ENCODE measurements at places on chromosomes 7 and 10.

DNA sequence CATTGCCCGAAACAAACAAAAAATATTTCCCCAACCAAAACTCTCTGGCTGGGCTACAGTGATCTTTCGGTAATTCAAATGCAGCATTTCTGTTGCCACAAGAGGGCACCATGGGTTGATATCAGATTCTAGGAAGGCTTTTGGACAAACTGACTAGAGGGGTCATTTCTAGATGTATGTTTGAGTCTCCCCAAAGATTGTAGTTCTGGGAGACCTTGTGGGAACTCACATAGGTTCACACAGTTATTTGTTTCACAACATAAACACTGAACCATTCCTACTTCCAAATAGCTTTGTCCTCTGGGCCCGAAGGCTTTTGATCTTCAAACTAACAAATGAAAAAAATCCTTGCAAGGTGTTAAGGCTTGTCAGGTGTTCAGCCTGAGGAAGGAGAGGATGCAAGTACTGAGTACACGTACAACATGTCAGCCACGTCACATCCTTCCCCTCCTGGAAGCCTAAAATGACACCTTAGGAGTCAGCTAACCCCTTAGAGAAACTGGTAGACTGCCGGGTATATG lies 37.0 kb upstream of the IL15RA start:
- peak; percentile 75 for DNase-seq

GRCh38 chr10:4141471-4141870 lies 356.5 kb upstream of the KLF6 start:
- DNase-seq: no peak

DNA sequence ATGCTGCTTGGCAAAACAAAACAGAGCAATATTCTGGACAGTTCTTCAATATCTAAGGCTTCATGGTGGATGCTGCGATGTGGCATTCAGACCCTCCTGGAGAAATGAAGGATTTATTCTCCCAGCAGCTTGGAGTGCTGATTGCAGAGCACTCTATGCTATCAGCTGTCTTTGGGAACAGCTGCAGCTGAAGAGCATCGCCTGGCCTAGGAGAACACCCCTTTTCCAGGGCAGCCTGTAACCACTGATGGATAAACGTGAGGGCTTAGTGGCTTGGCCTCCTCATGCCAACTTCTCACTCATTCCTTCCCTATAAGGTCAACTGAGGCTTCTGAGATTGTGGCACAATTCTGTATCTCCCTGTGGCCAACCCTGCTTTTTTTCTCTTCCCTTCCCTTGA lies 638.1 kb upstream of the CNTNAP2 start:
- DNase-seq: no peak

DNA sequence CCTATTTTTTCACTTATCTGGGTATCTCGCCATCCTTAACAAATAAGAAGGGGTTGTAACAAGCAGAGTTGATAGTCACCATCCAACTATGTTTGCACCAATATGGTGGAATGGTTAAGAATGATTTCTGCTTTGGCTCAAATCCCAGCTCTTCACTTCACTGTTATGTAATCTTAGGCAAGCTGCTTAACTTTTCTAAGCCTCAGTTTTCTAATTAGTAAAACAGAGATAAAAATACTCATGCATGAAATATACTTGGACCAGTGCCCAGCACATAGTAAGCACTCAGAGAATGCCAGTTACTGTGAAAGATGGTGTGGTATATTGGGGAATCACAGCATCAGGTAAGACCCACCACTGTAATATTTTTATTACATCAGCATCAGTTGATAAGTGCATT lies 33.6 kb downstream of the ABCB1 start:
- no peak for DNase-seq

GRCh38 chr10:49319206-49319605 lies 20.2 kb downstream of the C10orf71 start:
- no peak for DNase-seq

DNA sequence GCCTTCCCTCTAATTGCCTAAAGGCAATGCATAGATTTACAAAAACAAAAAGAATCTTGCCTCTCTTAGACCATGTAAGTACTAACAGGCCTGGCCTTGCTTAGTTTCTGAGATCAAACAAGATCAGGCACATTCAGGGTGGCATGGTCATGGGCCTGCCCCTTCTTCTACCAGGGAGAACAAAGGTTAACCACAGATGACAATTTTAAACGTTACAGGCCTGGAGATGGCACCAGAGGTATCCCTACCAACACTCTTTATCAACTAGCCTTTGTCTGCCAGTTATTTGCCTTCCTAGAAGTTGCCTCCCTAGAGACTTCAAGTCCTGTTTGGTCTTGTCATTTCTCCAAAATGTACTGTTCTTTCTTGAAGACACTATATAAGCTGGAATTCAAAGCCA lies 252.6 kb downstream of the DOCK4 start:
- DNase-seq: no peak

- no peak for DNase-seq
Observed at GRCh38 chr10:11353006-11353896, 258.2 kb downstream of the USP6NL start.

DNA sequence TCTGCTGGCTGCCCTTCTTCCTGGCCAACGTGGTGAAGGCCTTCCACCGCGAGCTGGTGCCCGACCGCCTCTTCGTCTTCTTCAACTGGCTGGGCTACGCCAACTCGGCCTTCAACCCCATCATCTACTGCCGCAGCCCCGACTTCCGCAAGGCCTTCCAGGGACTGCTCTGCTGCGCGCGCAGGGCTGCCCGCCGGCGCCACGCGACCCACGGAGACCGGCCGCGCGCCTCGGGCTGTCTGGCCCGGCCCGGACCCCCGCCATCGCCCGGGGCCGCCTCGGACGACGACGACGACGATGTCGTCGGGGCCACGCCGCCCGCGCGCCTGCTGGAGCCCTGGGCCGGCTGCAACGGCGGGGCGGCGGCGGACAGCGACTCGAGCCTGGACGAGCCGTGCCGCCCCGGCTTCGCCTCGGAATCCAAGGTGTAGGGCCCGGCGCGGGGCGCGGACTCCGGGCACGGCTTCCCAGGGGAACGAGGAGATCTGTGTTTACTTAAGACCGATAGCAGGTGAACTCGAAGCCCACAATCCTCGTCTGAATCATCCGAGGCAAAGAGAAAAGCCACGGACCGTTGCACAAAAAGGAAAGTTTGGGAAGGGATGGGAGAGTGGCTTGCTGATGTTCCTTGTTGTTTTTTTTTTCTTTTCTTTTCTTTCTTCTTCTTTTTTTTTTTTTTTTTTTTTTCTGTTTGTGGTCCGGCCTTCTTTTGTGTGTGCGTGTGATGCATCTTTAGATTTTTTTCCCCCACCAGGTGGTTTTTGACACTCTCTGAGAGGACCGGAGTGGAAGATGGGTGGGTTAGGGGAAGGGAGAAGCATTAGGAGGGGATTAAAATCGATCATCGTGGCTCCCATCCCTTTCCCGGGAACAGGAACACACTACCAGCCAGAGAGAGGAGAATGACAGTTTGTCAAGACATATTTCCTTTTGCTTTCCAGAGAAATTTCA lies 1.7 kb downstream of the ADRB1 start:
- DNase-seq: no peak

GRCh38 chr7:4904346-4904745 lies 20.8 kb upstream of the RADIL start:
- DNase-seq: no peak

- DNase-seq: peak; percentile 88
Observed at GRCh38 chr7:47371733-47372368, 210.1 kb downstream of the TNS3 start.

Data from liver (tissue), 10 donors.